Fibroblast of skin of right biceps (primary cell): ENCODE measurements at places on chromosomes 6 and 20.

GRCh38 chr6:143596866-143597265 lies 80.9 kb upstream of the PHACTR2 start:
- peak; percentile 40 for DNase-seq

GRCh38 chr6:137342607-137343190 lies 123.5 kb upstream of the IFNGR1 start:
- no peak for DNase-seq

DNA sequence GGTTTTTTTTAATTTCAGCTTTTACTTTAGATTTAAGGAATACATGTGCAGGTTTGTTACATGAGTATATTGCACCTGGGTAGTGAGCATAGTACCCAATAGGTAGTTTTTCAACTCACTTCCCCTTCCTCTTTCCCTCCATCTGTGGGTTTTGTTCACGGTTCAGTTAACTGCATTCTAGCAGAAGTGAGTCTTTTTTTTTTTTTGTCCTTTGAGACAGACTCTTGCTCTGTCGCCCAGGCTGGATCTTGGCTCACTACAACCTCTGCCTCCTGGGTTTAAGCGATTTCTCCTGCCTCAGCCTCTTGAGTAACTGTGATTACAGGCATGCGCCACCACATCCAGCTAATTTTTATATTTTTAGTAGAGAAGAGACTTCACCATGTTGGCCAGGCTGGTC lies 8.7 kb downstream of the UBR2 start:
- no peak for DNase-seq

GRCh38 chr6:31139599-31139998 lies 733 bp upstream of the PSORS1C2 start:
- peak; percentile 93 for DNase-seq

DNA sequence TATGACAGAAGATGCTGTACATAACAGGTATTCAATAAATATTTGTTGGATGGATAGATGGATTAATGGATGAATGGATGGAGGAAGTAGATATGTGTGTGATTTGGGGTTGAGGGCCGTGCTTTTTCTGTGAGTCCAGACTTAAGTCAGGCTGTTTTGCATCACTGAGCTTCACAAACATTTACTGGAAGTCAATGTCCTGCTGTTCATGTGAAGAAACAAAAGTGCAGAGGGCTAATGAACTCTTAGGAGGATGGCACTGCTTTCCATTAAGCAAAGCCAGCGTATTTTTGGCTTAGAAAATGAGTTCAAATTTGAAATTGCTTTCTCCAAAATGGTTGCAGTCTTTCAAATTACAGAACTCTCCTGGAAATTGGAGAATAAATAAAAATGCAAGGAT lies 260.6 kb upstream of the SASH1 start:
- DNase-seq = no peak

- DNase-seq = no peak
Measured at GRCh38 chr20:41748051-41748450, 129.9 kb upstream of the CHD6 start.

- DNase-seq = no peak
Measured at GRCh38 chr6:41283600-41283999, 2.9 kb downstream of the TREM1 start.

- DNase-seq = no peak
Measured at GRCh38 chr6:165922309-165922794, 245.3 kb downstream of the TBXT start.

DNA sequence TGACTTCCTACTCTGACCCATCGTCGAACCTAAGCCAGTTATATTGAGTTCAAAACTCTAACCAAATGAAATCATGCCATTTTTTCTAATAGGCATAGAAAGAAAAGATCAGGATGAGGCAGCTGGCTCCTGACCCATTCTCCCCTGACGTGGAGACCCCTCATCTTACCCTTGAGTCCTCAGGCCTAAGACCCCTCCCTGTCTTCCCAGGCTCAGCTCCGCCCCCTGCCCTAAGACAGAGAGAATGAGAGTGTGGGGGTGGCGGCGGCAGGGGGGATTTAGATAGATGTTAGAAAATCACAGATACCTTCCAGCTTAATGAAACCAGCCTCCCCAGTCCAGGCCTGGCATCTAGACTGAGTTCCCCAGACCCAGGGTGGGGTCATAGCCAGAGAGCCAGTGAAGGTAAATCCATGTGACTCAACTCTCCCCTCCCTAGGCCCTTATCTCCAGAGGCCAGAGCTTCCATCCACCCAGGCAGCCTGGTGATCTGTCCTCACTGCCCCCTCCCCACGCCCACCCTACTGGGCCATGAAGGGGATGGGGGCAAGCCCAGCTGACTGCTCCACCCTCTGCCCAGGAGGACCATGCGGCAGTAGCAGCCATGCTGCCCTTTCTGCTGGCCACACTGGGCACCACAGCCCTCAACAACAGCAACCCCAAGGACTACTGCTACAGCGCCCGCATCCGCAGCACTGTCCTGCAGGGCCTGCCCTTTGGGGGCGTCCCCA lies 6.8 kb downstream of the TMEM63B start:
- DNase-seq = no peak

DNA sequence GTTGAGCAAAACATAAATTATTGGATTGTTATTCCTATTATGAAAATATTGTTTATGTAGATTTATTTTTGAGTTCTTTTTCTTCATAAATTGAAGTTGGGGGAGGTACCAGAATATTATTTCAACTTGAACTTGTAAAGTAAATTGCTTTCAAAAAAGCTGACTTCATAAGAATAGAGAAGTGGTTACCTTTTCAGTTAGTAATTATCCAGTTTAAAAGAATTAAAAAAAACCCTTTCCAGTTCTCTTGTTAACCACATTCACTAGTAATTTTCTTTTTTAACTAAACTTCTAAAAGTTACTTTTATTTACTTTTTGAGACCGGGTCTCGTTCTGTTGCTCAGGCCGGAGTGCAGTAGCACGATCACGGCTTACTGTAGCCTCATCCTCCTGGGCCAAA lies 124.3 kb downstream of the CDKAL1 start:
- DNase-seq = no peak

GRCh38 chr6:2554651-2555260 lies 196.0 kb downstream of the MYLK4 start:
- no peak for DNase-seq

GRCh38 chr6:35735452-35735851 lies 1.4 kb upstream of the ARMC12 start:
- no peak for DNase-seq

DNA sequence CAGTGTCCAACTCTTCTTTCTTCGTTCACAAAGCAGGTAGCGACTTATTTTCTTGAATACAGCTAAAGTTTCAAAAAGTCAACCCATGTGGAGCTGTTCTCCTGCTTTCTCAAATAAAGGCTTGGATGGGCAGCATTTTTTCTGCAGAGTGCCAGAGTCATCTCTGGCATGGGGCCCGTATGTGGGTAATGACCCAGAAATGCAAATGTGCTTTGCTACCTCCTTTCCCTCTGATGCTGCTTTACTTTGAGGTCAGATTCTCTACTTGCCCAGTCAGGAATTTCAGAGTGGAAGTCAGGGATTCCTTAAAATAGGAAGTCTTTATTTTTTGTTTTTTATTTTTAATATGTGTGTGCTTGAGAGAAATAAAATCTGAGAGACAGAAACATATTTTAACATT lies 4.9 kb downstream of the NKAIN2 start:
- DNase-seq = no peak

- DNase-seq = no peak
Measured at GRCh38 chr6:20095436-20095835, 116.8 kb downstream of the MBOAT1 start.

- DNase-seq = no peak
Measured at GRCh38 chr6:134196568-134197193, 121.2 kb downstream of the SGK1 start.

GRCh38 chr6:8392569-8392968 lies 42.8 kb downstream of the SLC35B3 start:
- DNase-seq = no peak

- no peak for DNase-seq
Measured at GRCh38 chr6:100112855-100113508, 119.0 kb upstream of the MCHR2 start.

- DNase-seq = peak; percentile 34
Measured at GRCh38 chr20:49400410-49400809, 82.1 kb downstream of the KCNB1 start.

DNA sequence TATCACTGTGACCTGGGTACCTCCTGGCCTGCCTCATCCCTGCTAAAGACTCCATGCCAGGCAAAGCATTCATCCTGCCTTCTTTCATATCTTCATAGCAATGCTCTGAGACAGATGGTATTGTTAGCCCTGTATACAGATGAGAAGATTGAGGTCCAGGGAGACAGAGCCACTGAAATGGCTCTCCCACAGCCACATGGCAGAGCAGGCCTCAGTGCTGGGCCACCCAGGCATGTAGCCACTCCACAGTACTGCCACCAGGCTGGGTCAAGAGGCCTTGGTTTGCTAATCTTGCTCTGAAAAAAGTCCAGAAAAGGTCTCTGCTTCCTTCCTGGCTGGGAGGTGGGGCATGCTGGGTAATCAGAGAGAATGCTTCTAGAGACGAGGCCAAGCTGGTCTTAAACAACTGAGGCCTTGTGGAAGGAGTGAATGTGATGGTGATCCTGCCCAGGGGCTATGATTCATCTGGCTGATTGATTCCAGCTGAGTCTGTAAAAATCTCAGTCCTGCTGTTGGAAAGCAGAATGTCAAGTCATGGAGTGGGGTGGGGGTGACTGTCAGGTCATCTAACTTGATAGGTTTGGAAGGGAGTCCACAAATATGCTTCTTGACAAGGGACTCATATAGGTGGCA lies 29.8 kb downstream of the HM13 start:
- peak; percentile 98 for DNase-seq

GRCh38 chr6:167933290-167933689 lies 64.2 kb upstream of the KIF25 start:
- DNase-seq = no peak

DNA sequence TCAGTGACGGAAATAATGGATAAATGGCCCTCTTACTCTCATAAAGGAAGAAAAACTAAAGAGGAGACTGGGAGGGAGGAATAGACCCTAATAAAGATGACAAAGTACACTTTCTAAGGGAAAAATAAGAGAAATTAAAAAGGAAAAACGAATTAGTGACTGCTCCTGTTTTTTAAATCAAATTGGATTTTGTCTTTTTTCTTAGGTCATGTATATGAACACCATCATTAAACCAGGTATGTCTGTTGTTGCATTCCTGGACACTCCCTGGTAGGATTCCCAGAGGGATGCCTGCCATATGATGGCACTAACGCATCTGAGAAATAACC lies 59.4 kb upstream of the BTN3A2 start:
- DNase-seq = peak; percentile 37

DNA sequence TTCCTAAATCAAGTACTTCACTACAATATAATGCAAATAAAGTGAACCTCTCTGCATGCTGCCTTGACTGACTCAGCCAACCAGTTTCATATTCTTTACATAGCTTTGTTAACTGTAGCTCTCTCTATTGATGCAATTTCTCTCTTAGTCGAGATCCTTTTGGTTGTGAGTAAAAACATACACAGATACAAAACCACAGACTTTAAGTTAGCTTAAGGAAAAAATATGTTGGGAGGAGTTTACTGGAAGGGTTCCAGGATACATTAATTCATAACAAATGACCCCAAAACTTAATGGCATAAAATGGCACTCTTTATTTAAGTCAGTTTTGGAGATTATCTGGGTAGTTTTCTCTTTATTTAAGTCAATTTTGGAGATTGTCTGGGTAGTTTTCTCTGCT lies 15.7 kb downstream of the HTR1E start:
- DNase-seq = no peak

DNA sequence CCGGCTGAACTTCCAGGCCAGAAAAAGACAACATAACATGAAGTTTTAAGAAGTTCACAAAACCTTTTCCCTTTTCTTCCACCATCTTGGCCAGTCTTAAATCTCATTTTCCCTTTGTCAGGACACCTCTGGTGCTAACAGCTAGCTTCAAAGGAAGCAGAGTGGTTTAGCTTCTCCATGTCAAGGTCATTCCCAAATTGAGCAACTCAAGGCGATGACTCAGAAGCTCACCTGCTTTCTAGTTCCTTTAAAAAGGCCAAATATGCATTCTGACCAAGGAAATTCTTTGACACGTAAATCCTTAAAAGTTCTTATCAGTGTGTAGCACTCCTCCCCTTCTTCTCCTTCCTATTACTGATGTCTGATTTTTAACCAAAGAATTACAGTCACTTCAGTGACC lies 69.6 kb upstream of the VGLL2 start:
- DNase-seq = no peak

- no peak for DNase-seq
Measured at GRCh38 chr20:25206548-25206947, 11.0 kb downstream of the ENTPD6 start.

GRCh38 chr20:39758876-39759275 lies 796.7 kb downstream of the DHX35 start:
- DNase-seq = no peak

DNA sequence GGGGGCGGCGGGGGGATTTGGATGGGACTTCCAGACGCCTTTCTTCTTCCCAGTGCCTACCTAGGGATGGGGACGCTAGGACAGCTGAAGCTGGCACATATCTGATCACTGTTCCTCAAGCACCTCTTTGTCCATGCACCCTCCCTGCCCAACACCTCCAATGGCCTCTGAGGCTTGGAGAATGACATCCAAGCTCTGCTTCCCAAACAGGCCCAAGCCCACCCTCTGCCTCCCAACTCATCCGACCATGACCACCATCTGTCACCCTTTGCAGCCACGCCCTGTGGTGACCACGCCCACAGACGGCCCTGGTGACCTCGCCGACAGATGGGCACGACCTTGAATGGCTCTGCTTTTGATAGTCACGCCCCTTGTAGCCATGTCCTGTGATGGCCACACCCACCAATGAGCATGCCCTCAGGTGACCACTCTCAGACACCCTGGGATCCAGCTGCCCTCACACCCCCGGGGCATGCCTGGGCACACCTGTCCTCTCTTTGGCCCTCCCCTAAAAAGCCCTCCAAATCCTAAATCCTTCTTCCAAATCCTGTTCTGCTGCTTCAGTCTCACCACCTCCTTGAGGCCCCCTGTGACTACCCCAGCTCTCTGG lies 51.0 kb downstream of the SSR1 start:
- DNase-seq = no peak

DNA sequence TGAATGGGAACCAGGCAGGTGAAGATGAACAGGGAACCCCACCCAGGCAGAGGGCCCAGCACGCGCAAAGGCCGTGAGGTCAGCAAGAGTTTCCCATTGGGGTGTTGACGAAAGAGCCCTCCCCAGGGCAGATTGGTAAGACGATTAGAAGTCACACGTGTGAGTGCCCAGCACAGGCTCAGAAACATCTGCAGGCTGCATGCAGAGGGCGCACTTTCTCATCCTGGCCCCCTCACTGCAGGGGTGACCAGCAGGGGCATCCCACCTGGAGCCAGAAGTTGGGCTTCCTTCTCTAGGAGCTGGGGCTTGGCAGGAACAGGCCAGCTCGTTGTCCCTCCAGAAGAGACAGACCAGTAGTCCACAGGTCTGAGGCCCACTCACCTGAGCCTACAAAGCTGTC lies 38.4 kb downstream of the VSTM2L start:
- DNase-seq = no peak

GRCh38 chr20:61391812-61392520 lies 139.9 kb downstream of the CDH4 start:
- peak; percentile 51 for DNase-seq

DNA sequence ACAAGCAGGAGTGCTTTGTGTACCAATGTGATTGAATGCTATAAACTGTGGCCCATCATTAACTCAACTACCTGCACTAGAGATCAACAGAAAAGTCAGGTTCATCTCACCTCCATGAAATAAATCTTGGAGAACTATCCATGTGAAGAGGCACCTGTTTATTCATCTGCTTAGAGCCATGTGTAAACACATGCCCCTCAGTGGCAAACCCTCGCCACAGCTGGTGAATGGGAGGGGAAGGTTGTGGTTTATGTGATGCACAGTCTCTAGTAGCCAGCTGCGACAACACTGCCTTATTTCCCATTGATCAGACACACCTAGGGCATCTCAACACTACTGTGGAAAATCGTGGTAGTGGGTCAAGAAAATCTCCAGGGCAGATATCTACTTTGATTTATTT lies 640.2 kb downstream of the PTPRT start:
- DNase-seq = no peak
